ENCODE measurements at places on chromosomes 4 and X. TPM values are rescaled to one million over a fixed set of nuclear protein-coding genes. Genes with fewer than 3 reads are reported as not detected.

DNA sequence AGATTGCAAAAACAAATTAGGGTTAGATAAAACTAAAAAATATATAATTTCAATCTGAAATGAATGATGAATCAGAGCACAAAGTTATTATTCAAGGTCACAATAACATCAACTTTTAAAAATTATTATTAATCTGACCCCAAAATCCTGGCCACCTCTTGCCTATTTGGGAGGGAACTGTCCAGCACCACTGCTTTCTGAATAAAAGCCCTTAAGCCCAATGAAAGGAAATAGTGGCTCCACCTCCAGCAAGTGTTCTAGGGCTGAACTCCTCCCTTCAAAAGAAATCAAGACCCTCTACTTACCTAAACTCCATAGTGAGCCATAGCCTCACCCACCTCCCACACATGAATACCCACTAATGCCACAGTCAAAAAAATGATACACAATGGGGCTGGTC, 208.2 kb downstream of the PARM1 start:
- DNase-seq = no peak

GRCh38 chrX:69127466-69127865, 37.8 kb downstream of the PJA1 start:
- DNase-seq = no peak

Gene ZNF280C
- 5.9 TPM for total RNA-seq

Gene GRIA3
- total RNA-seq = not detected

DNA sequence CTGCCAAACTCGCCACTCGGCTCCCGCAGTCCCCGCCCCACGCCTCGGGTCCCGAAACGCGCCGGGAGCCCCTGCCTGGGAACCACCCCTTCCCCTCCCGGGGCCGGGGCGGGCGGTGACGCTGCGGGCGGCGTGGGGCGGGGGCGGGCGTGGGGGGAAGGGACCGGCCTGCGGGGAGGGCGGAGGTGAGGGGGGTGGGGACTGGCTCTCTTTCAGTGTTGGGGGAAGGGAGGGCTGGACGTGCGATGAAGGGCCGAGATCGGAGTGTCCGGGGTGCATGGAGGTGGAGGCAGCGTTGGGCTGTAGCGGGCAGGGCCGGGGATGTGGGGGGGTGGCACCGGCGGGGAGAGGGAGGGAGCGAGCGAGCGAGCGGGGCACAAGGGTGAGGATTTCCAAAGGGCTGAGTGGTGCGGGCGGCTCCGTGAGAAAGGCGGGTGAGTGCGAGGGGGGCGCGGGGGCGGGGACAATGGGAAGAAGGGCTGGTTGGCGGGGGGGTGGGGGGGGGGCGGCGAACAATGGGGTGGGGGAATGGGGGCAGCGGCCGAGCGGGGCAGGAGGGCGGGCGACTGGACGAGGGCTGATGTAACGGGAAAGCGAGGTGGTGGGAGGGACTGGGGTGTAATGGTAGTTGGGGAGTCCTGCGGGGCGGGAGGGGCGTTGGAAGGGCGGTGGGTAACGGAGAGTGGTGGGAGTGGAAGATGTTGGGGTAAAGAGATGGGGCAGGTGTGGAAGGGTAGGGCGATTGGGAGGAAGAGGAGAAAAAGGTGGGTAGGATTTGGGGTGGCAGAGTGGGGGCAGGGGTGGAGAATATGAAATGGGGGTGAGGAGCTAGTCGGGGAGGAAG, 578 bp downstream of the DCUN1D4 start:
- DNase-seq = peak; percentile 80

Gene RNF175
- 0.57 TPM for total RNA-seq

DNA sequence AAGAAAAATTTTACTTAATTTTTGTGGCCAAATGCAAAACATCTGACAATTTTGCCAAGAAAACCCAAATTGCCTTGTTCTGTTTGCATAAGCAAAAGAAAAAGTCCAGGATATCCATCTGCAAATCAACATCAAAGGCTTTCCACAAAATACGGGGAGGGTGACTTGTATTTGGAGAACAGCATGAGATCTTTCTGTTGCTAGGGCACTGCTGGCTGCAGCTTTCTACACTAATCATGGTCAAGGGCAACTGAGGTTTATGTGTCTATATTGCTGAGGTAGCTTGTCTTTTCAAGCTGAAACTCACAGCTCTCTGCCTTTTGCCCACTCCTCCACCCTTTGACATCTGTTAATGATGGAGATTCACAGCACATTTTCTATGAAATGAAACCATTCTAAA, 389.1 kb downstream of the NKX6-1 start:
- no peak for DNase-seq

DNA sequence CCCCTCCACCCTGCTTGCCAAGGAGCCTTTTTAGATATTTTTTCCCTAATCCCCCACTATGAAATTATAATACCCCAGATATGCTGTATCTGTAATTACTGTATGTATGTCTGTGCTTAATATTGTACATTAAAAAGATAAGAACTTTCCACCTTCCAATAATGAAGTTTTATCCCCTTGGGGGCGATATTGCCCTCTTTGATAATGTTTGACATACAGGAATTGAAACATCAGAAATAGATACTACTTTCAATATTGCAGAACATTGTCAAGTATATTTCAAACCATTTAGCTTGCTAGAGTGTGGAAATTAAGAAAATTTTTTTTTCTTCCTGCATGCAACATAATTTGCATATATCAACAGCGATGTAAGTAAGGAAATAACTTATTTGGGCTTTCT, 58.9 kb downstream of the NAF1 start:
- no peak for DNase-seq

- no peak for DNase-seq
Measured at GRCh38 chr4:5037553-5038551, 13.4 kb upstream of the STK32B start.

- no peak for DNase-seq
Measured at GRCh38 chr4:172760512-172760911, 408.1 kb upstream of the GALNT7 start.

Gene GPR82
- 0.05 TPM for total RNA-seq

- no peak for DNase-seq
Measured at GRCh38 chrX:95764972-95765451, 919.6 kb upstream of the DIAPH2 start.

Gene TMEM144
- 0.21 TPM for total RNA-seq

DNA sequence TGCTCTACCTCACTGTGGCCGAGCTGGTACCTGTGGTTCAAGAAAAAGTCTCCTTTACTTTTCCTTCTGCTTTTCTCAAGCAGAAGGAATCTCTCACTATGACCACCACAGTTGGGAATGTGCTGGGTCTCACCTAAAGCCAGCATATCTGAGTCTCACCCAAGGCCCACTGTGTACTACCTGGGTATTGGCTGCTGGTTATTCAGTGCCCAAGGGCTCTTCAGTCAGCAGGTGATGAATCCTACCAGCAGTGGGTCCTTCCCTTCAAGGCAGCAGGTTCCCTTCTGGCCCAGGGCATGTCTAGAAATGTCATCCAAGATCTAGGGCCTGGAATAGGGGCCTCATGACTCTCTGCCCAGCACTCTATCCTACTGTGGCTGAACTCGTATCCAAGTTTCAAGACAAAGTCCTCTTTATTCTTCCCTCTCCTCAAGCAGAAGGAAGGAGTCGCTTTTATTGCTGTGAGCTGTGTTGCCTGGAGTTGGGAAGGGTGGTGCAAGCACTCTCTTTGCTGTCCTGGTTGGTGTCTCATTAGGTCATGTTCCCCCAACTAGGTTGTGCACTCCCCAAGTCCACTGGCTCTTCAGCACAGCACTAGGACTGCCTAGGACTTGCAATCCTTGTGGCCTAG, 6.1 kb downstream of the CXCL10 start:
- DNase-seq = no peak

- DNase-seq = no peak
Measured at GRCh38 chr4:179467878-179468277, 2025.6 kb upstream of the AGA start.

Gene MSX1
- total RNA-seq = 0.09 TPM

GRCh38 chr4:26611885-26612284, 28.0 kb downstream of the TBC1D19 start:
- DNase-seq = no peak

GRCh38 chrX:107566604-107567262, 61.6 kb upstream of the PRPS1 start:
- DNase-seq = no peak

Gene EIF2S3
- 336 TPM for total RNA-seq

- peak; percentile 45 for DNase-seq
Measured at GRCh38 chr4:139603576-139604410, 47.8 kb upstream of the SETD7 start.

GRCh38 chr4:94803181-94803580, 45.4 kb downstream of the BMPR1B start:
- DNase-seq = no peak

DNA sequence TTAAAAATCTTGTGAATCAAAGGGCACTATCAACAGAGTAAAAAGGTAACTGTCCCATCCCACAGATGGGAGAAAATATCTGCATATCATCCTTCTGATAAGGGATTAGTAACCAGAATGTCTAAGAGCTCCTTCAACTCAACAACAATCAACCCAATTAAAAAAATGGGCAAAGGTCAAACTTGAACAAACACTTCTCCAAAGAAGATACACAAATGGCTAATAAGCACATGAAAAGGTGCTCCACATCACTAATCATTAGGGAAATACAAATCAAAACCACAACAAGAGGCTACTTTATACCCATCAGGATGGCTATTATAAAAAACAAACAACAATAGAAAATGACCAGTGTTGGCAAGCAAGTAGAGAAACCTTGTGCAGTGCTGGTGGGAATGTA, 43.3 kb downstream of the TMEM165 start:
- no peak for DNase-seq

GRCh38 chr4:114284629-114285028, 305.2 kb upstream of the ARSJ start:
- DNase-seq = no peak

- no peak for DNase-seq
Measured at GRCh38 chrX:73765776-73766430, 202.9 kb downstream of the CHIC1 start.

DNA sequence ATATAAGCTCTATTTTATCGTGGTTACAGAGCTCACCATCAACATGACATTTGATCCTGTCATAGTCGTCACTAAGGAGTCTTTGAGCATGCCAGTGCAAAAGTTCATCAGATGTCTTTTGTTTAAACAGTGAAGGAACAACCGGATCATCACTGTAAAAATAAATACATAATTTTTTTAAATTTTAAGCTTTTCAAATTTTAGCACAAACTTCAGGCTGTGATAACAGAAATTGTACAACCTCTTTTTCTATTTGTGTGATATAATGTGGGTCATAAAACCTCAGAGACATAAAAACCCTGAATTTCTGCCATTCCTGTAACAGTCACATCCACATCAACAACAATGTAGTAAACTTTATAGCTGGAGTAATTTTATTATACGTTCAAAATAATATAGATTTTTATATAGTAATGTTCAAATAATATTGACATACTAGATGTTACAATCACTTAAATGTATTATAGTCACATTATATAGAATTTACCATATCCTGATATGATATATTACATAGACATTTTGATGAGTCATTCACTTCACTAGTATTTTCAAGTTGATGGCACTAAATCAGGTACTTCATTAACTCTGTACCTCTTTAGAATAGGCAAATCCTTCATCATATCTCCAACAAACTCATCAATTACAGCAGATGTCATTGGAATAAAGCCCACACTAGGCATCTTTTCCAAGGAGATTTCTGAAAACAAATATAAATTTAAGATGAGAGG, 47.7 kb downstream of the DDX60L start:
- DNase-seq = no peak

- no peak for DNase-seq
Measured at GRCh38 chr4:5045097-5045496, 6.2 kb upstream of the STK32B start.

DNA sequence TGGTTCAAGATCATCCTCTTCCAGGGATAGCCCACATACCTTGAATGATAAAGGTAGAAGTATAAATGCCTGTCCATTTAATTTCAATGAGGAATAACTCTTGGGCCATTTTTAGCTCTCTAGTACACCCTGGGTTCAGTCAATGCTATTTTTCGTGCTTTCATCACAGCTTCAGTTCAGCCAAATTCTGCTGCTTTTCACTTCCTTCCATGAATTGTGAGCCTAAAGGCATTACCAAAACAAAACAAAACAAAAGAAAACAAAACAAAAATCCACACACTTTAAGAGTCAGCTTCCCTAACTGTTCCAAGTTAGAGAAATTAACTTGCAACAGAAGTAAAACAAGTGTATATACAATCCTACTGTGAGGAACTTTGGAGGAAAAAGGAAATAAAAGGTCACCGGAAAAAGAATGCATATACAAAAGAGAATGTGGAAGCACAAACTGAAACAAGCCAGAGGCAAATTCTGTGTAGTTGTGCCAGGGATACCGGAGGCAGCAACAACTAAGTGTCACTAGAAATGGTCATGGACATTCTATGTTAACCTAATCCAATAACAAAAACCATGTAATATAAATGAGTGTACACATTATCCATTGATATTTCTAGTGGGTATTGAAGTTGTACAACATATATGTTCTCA, 423.1 kb downstream of the KCTD8 start:
- no peak for DNase-seq

GRCh38 chr4:183297675-183298074, 22.4 kb downstream of the CLDN22 start:
- DNase-seq = no peak

DNA sequence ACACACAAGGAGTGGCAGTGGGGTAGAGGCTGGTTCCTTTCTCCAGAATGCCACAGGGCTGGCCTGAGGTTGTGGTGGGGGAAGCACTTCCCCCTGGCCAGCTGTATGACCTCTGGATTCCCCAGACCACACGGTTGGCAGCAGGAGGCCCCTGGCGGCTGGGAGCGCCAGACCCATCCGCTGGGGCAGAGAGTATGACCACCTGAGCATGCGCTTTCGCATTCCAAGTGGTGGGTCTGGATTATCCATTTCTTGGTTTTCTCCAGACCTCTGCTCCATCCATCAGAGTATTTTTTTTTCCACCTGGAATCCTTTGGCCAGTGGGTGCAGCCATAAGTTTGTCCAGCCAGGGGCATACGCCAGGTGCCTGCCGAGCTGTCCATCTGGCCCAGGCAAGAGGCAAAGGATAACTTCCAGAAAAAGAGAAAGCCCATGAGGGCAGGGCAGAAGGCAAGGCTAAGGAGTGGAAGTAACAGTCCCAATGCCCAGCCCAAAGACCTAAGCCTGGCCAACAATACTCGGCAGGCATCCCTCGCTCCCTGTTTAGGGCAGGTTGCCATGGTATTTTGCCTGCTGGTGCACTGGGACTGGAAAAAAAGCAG, 39.3 kb downstream of the NHSL2 start:
- DNase-seq = no peak

Gene TMPRSS11D
- total RNA-seq = not detected

Gene ZFYVE28
- 9.3 TPM for total RNA-seq

DNA sequence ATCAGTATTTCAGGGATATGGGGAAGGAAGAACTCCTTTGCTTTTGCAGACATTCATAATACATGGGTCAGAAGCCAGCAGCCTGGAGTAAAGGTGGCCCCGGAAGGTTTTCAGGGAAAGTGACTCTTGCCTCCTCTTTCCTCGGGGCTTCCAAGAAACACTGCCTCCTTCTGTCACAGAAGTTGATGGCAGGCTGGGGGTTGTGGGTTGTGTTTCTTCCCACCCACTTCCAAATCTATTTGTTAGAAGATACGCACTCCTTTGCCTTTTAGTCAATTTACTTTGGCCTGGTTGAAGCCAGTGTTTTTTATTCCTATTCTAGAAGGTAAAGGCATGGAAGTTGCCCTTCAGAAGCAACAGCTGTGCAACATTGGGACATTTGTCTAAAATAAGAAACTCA, 19.7 kb downstream of the KIT start:
- no peak for DNase-seq

- DNase-seq = peak; percentile 43
Measured at GRCh38 chrX:63128509-63128908, 222.6 kb downstream of the SPIN4 start.

Data from activated CD4-positive, alpha-beta T cell treated with anti-CD3 and anti-CD28 coated beads for 36 hours (primary cell).